CD8-positive, alpha-beta memory T cell (primary cell): ENCODE measurements at places on chromosomes 1 and 21. TPM values are rescaled to one million over a fixed set of nuclear protein-coding genes. Genes with fewer than 3 reads are reported as not detected.

LRRC39 gene
- 0.53 TPM for total RNA-seq

ATP6V1G3 gene
- total RNA-seq = not detected

NFIA gene
- 7.0 TPM for total RNA-seq

KCNT2 gene
- not detected for total RNA-seq

NEGR1 gene
- total RNA-seq = not detected

GRCh38 chr1:114034567-114035303 is 55.5 kb downstream of the OLFML3 start:
- no peak for DNase-seq
- H3K27me3 ChIP-seq = no peaks in the 10 kb centered on the region
- no peaks in the 10 kb centered on the region for H3K36me3 ChIP-seq
- no peak overlapping the region for H3K4me3 ChIP-seq

- no peak overlapping the region for H3K4me3 ChIP-seq
- no peak for DNase-seq
- no peaks in the 10 kb centered on the region for H3K27me3 ChIP-seq
- H3K27ac ChIP-seq = no peak overlapping the region
Measured at GRCh38 chr21:39559511-39559910, 53.2 kb upstream of the B3GALT5 start.

DNA sequence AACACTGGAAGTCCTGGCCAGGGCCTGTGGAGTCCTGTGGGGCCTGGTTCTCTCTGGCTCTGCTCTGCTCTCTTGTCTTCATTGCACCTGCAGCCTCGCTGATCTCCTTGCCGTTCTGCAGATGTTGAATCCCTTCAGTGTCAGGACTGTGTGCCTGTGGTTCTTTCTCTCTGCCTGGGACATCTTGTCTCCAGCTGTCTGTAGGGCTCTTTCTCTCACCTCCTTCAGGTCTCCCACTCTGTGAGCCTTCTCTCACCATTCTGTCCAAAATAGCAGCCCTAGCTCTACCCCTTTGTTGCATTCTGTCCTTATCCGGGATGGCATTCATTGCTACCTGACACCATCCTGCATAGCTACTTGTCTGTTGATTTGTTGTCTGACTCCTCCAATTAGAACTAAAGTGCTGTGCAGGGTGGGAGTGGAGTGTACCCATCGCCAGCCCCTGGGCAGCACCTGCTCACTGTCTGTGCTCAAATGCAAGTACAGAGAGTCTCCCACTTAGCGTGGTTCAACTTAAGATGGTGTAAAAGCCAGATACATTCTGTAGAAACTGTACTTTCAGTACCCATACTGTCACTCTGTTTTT is 8.9 kb downstream of the PGBD2 start:
- peaks cover 31% of the 10 kb centered on the region for H3K36me3 ChIP-seq
- no peaks in the 10 kb centered on the region for H3K4me1 ChIP-seq
- H3K27me3 ChIP-seq = no peaks in the 10 kb centered on the region
- H3K4me3 ChIP-seq = no peak overlapping the region

GRCh38 chr1:46415514-46415913 is 21.4 kb downstream of the FAAH start:
- H3K4me1 ChIP-seq = no peaks in the 10 kb centered on the region
- no peaks in the 10 kb centered on the region for H3K27me3 ChIP-seq
- H3K27ac ChIP-seq = no peak overlapping the region
- H3K36me3 ChIP-seq = no peaks in the 10 kb centered on the region
- no peak for DNase-seq

DNA sequence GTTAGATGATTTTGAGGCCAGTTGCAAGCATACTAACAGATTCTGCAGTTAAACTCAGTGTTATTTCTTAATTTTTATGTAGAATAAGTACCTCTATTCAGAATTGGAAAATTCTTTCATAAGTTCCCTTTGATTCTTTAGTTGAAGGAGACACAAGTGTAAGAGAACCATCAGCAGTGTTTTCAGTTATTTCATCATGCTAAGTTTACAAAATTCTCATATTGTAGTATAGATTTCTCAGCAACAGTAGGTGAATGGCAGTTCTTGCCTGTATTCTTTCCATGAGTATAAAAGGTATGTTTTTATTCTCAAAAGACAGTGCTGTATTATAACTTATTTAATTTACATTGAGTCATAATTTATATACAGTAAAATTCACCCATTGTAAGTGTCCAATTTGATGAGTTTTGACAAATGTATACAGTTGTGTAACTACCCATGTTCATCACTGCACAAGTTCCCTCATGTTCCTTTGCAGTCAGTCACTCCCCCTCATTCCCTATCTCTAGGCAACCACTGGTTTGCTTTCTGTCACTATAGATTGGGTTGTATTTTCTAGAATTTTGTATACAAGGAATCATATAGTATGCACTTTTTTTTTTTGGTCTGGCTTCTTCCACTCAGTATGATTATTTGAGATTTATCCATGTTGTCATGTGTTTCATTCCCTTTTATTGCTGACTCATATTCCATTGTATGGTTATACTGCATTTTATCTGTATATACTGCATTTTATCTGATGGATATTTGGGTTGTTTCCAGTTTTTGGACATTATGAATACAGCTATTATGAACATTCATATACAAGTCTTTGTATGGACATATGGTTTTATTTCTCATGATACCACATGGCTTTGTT is 3.9 kb downstream of the RPS6KC1 start:
- no peaks in the 10 kb centered on the region for H3K27me3 ChIP-seq
- DNase-seq = no peak
- H3K27ac ChIP-seq = no peak overlapping the region
- no peak overlapping the region for H3K4me3 ChIP-seq
- H3K36me3 ChIP-seq = no peaks in the 10 kb centered on the region

- H3K27me3 ChIP-seq = no peaks in the 10 kb centered on the region
- H3K4me3 ChIP-seq = no peak overlapping the region
- no peak overlapping the region for H3K27ac ChIP-seq
- no peaks in the 10 kb centered on the region for H3K36me3 ChIP-seq
- no peak for DNase-seq
Measured at GRCh38 chr1:161074676-161075368, 5.1 kb upstream of the ARHGAP30 start.

DNA sequence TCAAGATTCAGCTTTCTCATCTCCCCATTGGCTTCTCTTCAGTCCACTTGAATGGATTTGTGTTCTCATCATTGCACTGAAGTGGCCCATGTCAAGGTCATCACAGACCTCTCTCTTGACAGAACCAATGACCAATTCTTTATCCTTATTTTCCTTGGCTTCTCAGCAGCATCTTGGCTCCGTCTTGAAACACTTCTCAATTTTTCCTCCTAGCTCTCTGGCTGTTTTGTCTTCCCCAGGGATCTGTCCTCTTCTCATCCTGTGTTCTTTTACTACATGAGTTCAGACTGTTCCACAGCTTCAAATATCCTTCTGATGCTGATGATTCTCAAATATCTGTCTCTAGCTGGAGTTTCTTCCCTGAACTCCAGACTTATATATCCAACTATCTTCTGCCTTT is 78.6 kb downstream of the COLGALT2 start:
- DNase-seq = no peak
- no peaks in the 10 kb centered on the region for H3K27me3 ChIP-seq
- peaks cover 33% of the 10 kb centered on the region for H3K4me1 ChIP-seq
- H3K36me3 ChIP-seq = no peaks in the 10 kb centered on the region

DNA sequence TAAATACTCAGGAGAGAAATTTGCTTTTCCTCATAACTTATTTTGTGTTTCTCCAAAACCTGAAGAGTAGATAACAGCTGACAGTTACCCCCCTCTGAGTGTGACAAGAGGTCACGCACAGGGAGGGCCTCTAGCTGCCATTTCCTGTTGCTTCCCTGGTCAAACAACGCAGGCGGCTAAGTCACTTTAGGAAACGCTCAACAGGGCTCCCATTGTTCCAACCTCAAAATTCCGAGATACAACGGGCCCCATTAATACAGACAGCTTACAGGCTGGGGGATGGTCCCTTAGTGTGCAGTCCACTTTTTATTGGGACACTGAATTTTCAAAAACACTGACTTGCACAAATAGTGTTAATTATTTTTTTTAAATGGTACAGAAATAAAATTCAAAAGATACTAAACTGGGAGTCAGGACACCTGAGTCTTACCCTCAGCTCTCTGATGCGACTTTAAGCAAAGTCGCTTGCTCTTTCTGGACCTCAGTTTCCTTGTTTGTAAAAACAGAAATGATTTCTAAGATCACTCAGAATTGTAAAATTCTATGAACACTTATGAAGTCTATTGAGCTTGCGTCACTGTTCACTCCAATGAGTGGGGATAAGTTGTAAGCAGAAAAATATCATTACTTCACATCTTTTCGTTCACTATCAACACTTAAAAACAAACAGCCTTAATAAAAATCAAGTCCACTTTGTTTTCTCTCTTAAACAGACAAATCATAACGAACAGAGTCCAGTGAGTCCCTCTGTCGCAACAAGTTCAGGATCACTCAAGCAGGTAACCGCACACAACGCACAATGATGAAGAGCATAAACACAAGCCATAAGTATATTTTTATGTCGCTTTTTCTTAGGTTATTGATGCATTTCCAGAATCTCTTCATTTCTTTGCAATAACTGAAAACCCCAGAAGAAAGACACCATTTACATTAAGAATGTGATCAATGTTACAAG is 13.5 kb downstream of the LZIC start:
- H3K36me3 ChIP-seq = peaks cover 18% of the 10 kb centered on the region
- H3K27me3 ChIP-seq = no peaks in the 10 kb centered on the region
- no peak for DNase-seq
- H3K4me1 ChIP-seq = no peaks in the 10 kb centered on the region
- H3K27ac ChIP-seq = peak overlapping the region; percentile 80

- peak overlapping the region; percentile 38 for H3K27ac ChIP-seq
- H3K27me3 ChIP-seq = no peaks in the 10 kb centered on the region
- peak; percentile 60 for DNase-seq
- H3K36me3 ChIP-seq = no peaks in the 10 kb centered on the region
Measured at GRCh38 chr21:45555557-45556301, 13.5 kb upstream of the SLC19A1 start.

- H3K4me3 ChIP-seq = no peak overlapping the region
- DNase-seq = no peak
- H3K27ac ChIP-seq = no peak overlapping the region
- no peaks in the 10 kb centered on the region for H3K4me1 ChIP-seq
Measured at GRCh38 chr1:165551469-165551868, 7.7 kb downstream of the LRRC52 start.
